Dermis blood vessel endothelial cell (primary cell): ENCODE measurements at places on chromosomes 4 and X. TPM values are rescaled to one million over a fixed set of nuclear protein-coding genes. Genes with fewer than 3 reads are reported as not detected.

FAM53A gene
- total RNA-seq: 1.1 and 2.4 TPM in 2 replicates

USP27X gene
- total RNA-seq: 2.7 and 3.7 TPM in 2 replicates

ELOVL6 gene
- total RNA-seq: 1.9 and 13.3 TPM in 2 replicates

ARX gene
- not detected in 2 replicates for total RNA-seq

DNA sequence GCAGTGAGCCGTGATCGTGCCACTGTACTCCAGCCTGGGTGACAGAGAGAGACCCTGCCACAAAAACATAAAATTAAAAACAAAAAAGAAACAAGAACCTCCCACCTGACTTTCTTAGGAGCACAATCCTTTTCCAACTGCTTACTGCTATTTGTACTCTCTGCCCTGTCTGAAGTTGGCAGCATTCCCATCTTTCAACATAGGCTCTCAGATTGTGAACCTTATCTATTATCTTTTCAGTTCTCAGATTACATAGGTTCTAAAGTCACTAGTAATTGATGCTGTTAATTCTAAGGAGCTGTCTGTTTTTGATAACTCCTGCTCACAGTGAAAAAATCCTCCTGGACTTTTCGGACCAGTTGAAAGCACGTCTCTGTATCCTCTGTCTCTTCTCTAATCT, 812.2 kb upstream of the CT83 start:
- DNase-seq: no peak

DNA sequence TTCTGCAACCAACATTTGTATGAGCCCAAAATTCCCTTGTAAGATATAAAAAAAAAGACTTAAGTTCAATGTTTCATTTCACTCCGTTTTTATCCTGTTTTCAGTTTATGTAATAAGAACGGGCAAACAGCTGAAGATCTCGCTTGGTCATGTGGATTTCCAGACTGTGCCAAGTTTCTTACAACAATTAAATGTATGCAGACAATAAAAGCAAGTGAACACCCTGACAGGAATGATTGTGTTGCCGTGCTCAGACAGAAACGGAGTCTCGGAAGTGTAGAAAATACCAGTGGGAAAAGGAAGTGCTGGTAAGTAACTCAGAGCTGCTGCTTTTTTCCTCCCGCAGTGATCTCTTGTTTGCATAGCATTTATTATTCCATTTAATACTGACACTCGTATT, 2.8 kb downstream of the ANKRD37 start:
- peak; percentile 66 for DNase-seq

DNA sequence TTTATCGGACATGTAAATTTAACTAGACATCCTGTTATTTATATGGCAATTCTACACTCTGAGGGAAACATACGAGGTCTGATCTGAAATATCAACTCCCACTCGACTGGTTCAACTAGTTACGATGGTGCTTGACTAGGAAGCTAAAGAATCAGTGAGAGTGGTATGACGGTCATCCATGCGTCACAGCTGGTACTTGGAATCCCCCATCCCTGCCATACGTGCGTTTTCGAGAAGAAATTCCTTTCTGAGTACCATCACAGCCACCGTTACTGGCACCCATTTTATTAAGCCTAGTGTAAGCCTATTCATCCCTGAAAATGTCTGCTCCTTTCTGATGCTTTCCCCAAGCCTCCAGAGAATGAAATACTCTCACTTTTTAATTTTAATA, 695 bp upstream of the PIGA start:
- peak; percentile 59 for DNase-seq

GRCh38 chr4:77201857-77202256, 44.9 kb downstream of the CCNG2 start:
- DNase-seq: no peak

- peak; percentile 12 for DNase-seq
These were observed 18.6 kb downstream of the PSMD10 start for GRCh38 chrX:108072746-108073145.

GRCh38 chrX:150352114-150352513, 11.0 kb upstream of the MAMLD1 start:
- DNase-seq: no peak

- DNase-seq: no peak
These were observed 2368.5 kb downstream of the PCDH7 start for GRCh38 chr4:33088713-33089112.
